ENCODE measurements at places on chromosomes 2 and 18.

DNA sequence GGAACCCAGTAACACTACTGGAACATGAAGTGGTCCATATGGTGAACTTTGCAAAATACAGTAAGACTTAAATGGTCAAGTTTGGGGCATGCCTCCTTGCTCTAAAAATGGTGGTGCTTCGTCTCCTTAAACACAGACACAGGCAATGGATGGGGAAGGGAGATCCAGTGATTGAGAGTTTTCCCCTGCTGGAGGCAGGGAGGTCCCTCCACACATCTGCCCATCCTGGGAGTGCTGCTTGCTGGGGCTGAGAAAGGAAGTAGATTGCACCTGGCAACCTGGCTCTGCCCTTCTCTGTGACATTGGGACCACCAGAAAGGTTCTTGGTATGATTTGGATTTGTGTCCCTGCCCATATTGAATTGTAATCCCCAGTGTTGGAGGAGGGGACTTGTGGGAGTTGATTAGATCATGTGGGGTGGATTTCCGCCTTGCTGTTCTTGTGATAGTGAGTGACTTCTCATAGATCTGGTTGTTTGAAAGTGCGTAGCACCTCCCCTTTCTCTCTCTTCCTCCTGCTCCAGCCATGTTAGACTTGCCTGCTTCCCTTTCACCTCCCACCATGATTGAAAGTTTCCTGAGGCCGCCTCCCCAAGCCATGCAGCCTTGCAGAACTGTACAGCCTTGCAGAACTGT, 35.4 kb upstream of the SKOR2 start:
- DNase-seq: no peak

DNA sequence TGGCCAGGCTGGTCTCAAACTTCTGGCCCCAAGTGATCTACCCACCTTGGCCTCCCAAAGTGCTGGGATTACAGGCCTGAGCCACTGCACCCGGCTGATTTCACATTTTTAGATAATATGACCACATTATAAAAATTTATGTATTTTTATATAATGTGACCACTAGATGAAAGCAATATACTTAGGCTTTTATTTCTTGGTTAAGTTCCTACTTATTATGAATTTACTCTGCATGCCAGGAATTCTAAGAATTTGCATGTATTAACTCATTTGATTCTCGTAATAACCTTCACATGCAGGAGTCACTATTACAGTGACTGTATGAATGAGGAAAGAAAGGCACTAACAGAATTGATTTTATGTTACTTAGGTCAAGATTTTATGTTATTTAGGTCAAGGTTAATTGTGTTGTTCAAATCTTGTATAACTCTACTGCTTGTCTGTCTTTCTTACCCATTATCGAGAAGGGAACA, 25.6 kb upstream of the CASP8 start:
- no peak for DNase-seq

DNA sequence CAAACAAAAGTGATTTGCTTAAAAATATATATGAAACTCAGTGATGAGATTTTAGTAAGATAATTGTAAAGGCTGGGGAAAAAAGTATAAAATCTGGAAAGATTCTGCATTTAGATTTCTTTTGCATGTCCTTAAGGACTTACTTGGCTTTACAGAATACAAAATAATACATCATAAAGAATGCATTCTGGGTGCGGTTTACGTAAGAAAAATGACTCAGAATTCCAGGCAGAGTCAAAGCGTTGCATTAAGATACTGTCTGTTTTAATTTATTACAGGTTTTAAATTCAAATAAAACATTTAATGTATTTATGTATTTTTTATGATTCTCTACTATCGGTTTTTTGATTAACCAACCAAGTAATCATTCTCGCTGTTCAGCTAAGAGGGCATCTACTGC, 178.0 kb downstream of the SH3BP4 start:
- DNase-seq: no peak

- no peak for DNase-seq
Measured at GRCh38 chr18:74342416-74343043, 26.9 kb downstream of the C18orf63 start.

DNA sequence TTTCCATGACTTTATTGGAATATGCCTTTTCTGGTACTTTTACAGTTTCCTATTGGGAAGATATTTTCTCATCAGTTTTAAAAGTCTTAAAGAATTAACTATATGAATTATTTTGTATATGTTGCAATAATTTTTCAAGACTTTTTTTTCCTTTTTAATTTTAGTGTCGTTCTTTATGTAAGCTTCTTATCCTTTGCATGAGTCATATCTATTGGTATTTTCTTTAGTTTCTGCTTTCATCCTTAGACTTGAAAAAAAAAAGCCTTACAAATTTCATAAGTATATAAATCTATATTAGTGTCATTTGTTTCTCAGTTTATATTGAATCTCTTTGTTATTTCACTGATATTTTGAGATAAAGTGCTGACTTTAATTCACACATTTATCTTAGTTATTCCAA, 94.9 kb downstream of the DSEL start:
- DNase-seq: no peak

GRCh38 chr2:138867341-138867740, 87.2 kb upstream of the NXPH2 start:
- DNase-seq: no peak

DNA sequence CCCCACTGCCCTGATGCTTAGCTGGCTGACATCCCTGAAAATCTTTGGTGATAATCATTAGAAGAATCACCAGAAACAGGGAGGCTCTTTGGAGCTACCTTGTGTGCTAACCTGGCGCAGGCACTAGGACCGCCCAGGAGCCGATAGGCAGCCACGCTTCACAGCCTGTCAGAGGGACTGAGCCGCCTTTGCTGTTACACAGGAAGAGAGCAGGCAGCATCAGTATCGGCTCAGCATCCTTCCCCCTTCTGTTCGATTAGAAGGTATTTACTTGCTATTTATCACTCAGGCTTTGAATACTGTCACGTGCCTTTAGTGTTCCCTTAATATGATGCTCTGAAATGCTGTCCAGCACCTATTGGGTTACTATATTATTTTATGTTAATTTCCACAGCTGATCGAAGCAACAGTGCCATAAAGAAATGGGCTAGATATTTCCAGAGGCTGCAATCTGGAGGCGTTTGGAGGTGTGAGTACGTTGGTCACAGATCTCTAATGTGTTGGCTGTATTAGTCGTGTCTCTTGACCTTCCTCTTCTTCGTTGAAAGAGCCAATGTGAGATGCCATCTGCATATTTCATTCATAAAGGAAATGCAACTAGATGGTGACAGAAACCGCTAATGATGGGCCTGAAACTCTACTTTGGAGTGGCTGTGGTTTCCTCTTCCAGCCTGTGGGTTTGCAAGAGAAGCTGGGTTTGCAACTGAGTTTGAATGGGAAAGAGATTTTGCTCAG, 110.4 kb upstream of the RAB27B start:
- DNase-seq: no peak

- no peak for DNase-seq
Measured at GRCh38 chr2:85441864-85442263, 23.4 kb downstream of the SH2D6 start.

GRCh38 chr18:46148810-46149209, 44.6 kb downstream of the HAUS1 start:
- peak; percentile 43 for DNase-seq

All from frontal cortex (tissue), 4 donors.